ENCODE measurements at places on chromosomes 12 and 14.

- DNase-seq, result peak; percentile 31
These were observed 1.7 kb upstream of the DUSP6 start for GRCh38 chr12:89353823-89354611.

- DNase-seq, result no peak
These were observed 116.7 kb downstream of the PRKCH start for GRCh38 chr14:61438036-61438435.

- DNase-seq, result no peak
These were observed 195.9 kb upstream of the PLEKHG7 start for GRCh38 chr12:92506891-92507290.

GRCh38 chr12:66698558-66698957 is 19.7 kb upstream of the GRIP1 start:
- DNase-seq, result no peak

DNA sequence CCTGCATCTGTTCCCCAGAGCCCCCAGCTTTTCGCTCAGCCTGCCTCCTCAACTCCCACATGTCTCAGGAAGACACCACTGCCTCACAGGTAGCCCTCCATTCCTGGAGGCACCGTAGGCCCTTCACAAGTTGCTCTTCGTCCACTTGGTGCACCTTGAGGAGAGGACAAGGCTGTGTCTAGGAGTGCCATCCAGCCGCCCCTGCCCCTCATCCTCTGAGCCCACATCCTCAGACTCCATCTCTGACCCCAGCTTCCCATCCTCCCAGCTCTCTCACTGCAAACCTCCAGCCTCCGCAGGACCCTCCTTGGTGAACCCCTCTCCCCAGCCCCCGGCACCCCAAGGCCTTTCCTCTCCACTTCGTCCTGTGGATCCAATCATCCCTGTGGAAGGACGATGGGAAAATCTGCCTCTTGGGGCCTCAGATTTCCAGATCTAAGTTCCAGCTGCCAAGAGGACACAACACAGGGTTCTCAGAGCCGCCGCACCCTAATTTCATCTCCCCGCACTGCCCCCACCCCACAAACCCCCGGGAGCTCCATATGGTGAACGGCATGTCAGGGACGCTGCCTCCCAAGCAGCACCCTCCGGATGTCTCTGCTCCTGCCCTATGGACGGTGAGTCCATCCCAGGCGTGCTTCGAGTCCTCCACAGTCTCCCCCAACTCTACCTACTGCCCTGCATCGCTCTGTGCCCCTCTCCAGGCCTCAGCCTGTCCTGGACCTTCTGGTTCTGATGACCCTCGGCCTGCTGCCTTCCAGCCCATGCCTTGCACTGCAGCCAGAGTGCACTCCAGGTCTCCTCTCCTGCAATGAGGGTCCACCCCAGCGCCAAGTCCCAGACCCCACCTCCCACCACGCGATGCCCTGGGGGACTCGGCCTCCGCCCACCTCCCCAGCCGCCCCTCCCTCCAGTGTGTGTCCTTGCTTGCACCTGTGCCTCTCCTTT is 314.1 kb upstream of the DIO3 start:
- no peak for DNase-seq
